Activated CD8-positive, alpha-beta memory T cell treated with anti-CD3 and anti-CD28 coated beads, Interleukin-2, amount 50 U/mL, for 48 hours (primary cell): ENCODE measurements at places on chromosomes 13 and 19.

GRCh38 chr13:45575146-45575829 lies 40.3 kb downstream of the ERICH6B start:
- no peak for DNase-seq

DNA sequence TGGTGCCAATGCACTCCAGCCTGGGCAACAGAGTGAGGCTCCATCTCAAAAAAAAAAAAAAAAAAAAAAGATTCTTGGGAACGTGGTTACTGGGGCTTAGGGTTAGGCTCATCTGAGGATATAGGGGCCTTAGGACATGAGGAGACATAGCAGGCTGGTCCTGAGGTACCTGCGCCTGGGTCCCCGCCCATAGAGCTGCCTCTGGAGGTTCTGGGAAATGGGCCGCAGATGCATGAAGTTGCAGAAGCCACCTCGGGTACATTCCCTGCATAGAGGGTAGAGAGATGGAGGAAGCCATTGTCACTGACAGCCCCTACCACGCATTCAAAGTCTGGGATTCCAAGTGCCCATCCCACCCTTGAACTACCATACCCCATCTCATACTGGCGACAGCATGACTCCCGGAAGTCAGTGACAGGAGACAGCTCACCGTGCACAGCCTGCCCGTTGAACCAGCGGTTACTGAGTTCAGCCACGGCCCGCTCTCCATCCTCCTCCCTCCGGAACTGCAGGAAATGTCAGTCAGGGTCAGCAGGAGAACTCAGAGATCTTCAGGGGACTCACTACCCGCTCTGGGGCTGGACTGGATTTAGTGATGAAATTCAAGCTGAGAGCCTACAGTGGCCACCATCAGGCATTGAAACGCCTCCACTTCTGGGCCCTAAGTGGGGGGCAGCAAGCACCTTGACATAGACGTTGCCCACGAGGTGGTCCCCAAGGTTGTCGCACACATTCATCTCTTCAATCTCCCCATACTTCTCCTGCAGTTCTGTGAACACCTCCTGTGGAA lies 1.4 kb downstream of the U2AF1L4 start:
- DNase-seq = no peak

DNA sequence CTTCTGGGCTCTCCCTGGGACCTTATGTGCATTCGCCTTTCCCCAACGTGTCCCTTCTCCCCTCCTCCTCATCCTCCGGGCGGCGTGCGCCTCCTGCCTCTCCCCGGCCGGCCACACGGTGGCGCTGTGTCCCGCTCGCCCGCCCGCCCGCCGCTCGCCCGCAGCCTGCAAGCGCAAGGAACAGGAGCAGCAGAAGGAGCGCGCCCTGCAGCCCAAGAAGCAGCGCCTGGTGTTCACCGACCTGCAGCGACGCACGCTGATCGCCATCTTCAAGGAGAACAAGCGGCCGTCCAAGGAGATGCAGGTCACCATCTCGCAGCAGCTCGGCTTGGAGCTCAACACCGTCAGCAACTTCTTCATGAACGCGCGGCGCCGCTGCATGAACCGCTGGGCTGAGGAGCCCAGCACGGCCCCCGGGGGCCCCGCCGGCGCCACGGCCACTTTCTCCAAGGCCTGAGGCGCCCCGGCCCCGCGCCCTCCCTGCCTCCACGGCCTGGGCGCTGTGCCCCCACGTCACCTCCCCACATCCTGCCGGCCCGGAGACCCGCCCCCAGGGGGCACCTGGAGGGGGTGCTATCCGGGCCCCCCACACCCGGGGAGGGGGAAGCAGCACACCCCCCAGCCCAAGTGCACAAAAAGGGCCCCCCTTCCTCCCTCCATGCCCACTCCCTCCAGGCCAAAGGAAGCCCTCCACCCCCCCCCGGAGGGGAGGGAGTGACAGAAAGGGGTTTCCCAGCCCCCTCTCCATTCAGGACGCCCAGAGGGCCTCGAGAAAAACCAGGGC lies 21.9 kb downstream of the ONECUT3 start:
- DNase-seq = peak; percentile 80

DNA sequence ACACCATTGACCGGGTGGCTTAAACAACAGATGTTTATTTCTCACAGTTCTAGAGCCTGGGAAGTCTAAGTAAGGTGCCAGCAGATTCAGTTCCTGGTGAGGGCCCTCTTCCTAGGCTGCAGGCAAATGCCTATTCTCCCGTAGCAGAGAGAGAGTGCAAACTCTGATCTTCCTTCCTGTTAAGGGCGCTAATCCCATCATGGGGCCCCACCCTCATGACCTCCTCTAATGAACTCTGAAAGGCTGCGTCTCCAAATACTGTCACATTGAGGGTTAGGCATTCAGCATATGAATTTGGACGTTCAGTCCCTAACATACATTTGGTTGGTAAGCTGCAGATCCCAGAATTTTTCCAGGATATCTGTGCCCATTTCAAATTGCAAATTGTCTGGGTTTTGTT lies 128.8 kb downstream of the GGACT start:
- DNase-seq = no peak

DNA sequence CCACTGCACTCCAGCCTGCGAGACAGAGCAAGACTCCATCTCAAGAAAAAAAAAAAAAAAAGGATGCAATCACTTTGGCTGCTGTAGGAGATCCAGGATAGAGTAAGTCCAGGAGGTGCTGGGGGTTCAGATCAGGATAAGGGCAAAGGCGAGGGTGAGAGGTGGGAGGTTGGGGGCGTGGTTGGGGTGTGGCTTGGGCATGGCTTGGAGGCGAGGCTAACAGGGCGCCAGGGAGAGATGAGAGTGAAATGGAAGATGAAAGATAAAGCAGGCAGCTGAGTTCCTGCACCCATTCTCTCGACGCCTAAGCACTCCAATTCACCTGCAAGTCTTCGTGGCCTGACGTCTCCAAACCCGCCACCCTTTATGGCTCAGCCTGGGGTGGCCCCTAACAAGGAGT lies 25.0 kb upstream of the ZNRF4 start:
- no peak for DNase-seq

- peak; percentile 72 for DNase-seq
Observed at GRCh38 chr19:58409010-58409790, 751 bp downstream of the ZNF584 start.

GRCh38 chr13:30016398-30016797 lies 166.0 kb upstream of the UBL3 start:
- DNase-seq = no peak

GRCh38 chr19:1522061-1522460 lies 1.8 kb upstream of the PLK5 start:
- DNase-seq = no peak

GRCh38 chr13:40644838-40645604 lies 21.4 kb downstream of the FOXO1 start:
- DNase-seq = no peak

DNA sequence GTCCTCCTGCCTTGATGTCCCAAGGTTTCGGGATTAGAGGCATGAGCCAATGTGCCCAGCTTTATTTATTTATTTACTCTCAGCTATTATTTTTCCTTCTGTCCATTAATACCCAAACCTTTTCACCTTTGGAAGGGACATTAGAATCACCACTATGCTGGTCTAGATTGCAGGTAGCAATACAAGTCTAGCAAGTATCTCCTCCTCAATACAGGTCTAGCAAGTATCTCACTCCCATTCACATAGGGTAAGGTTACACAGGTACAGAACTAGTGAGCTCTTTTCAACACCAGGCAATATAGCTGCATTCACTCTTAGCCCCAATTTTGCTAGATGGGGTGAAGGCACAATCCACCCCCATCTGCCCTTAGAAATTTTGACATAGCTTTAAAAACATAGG lies 17.4 kb upstream of the SPRYD7 start:
- no peak for DNase-seq
